H1 (cell line): ENCODE measurements at places on chromosomes 12 and 14. TPM values are rescaled to one million over a fixed set of nuclear protein-coding genes. Genes with fewer than 3 reads are reported as not detected.

RNASE3 gene
- not detected in 2 replicates for total RNA-seq

SERPINA6 gene
- not detected in 2 replicates for total RNA-seq

PELI2 gene
- total RNA-seq, result 25.7 and 28.8 TPM in 2 replicates

KRT6C gene
- not detected in 2 replicates for total RNA-seq

SALL2 gene
- 346 and 360 TPM in 2 replicates for total RNA-seq
